Activated T-cell treated with anti-CD3 and anti-CD28 coated beads, Interleukin-2, amount 50 U/mL, for 72 hours (primary cell): ENCODE measurements at places on chromosomes 16 and 17.

DNA sequence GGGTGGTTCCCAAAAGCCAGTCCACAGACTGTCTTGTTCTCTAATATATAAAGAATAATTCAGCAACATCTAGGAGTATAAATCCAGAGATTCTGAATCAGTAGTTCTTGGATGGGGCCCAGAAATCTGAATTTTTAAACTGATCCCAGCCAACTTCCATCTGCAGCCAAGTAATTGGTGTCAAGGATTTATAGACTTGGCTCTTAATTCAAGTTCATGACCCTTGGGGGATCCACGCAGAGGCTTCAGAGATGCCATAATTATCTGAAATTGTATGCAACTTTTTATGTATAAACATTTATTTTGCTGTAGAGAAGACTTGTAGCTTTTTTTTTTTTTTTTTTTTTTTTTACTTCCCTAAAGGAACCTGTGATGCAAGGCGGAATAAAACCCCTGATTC, 60.6 kb downstream of the HLF start:
- peaks cover 5% of the 10 kb centered on the region for H3K36me3 ChIP-seq
- H3K27me3 ChIP-seq = peaks cover 31% of the 10 kb centered on the region
- peaks cover under 1% of the 10 kb centered on the region for H3K4me1 ChIP-seq
- no peak for DNase-seq

DNA sequence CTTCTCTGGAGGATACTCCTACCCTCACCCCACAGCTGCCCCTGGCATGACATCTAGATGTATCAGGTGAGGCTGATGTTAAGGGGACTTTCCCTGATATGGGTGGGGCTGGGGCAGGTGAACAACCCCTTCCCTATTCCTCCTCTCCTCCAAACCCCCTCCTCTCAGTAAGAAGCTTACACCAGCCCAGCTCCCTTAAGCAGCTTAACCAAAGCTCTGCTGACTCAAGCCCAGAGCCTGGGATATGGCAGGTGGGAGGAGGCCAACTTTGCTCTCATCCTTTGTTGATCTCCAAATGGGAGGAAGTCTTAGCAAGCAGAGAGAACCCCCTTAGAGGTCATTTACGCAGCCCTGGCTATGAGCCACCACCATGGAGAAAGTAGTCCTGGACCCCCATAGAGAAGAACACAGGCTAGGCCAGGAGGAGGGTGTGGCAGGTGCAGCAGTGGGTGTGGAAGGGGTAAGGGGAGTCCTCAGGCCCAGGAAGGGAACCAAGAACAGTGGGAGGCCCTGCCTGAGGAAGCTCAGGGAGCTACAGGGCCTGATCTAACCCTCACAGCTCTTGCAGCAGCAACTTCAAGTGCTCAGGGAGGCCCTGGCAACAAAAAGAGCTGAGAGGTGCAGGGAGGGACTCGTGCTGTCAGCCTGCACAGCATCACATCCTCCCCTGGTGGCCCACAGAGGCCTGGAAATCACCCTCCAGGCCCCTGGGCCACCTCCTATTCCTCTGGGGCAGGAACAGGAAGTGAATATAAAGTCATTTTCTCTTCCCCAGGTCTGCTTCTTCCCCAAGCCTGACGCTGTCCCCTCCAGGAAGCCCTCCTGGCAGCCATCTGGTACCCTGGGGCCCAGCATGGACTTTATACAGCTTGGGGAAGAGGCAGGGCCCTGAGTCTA, 2.9 kb downstream of the UNC119 start:
- H3K27me3 ChIP-seq = no peaks in the 10 kb centered on the region
- DNase-seq = peak; percentile 74
- peaks cover 54% of the 10 kb centered on the region for H3K4me1 ChIP-seq
- H3K4me3 ChIP-seq = peak overlapping the region; percentile 97

GRCh38 chr16:24509536-24509935, 29.8 kb upstream of the RBBP6 start:
- DNase-seq = no peak
- H3K4me1 ChIP-seq = no peaks in the 10 kb centered on the region
- no peaks in the 10 kb centered on the region for H3K36me3 ChIP-seq
- no peak overlapping the region for H3K4me3 ChIP-seq
- H3K27me3 ChIP-seq = no peaks in the 10 kb centered on the region

GRCh38 chr17:43820759-43821158, 12.2 kb downstream of the MPP3 start:
- H3K27ac ChIP-seq = no peak overlapping the region
- H3K27me3 ChIP-seq = no peaks in the 10 kb centered on the region
- H3K36me3 ChIP-seq = no peaks in the 10 kb centered on the region
- peaks cover 7% of the 10 kb centered on the region for H3K4me1 ChIP-seq
- H3K4me3 ChIP-seq = no peak overlapping the region
- no peak for DNase-seq

- DNase-seq = no peak
- no peaks in the 10 kb centered on the region for H3K27me3 ChIP-seq
- peaks cover 11% of the 10 kb centered on the region for H3K36me3 ChIP-seq
- H3K27ac ChIP-seq = no peak overlapping the region
These were observed 44.4 kb downstream of the PLD6 start for GRCh38 chr17:17161759-17162158.

DNA sequence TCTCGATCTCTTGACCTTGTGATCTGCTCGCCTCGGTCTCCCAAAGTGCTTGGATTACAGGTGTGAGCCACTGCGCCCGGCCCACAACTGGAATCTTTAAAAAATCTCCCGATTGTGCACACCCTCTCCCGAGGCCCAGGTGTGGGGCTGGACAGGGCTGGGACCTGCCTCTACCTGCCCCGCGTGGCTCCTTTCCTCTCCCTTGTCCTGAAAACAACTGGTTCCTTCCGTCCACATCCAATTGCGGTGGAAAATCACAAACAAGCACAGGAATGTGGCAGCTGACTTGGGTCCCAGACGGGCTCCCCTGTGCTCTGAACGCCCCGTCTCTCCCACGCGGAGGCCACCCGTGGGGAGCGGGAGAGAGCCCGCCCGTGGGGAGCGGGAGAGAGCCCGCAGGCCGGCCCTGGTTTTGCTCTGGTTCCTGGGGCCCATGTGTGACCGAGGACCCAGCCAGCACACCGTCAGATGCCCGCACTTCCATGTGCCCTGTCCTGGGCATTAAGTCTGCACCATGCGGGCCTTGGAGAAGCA, 3.0 kb upstream of the TMEM204 start:
- H3K4me1 ChIP-seq = peaks cover 14% of the 10 kb centered on the region
- H3K36me3 ChIP-seq = peaks cover 3% of the 10 kb centered on the region
- no peak overlapping the region for H3K4me3 ChIP-seq
- no peaks in the 10 kb centered on the region for H3K27me3 ChIP-seq
- no peak overlapping the region for H3K27ac ChIP-seq
- no peak for DNase-seq

DNA sequence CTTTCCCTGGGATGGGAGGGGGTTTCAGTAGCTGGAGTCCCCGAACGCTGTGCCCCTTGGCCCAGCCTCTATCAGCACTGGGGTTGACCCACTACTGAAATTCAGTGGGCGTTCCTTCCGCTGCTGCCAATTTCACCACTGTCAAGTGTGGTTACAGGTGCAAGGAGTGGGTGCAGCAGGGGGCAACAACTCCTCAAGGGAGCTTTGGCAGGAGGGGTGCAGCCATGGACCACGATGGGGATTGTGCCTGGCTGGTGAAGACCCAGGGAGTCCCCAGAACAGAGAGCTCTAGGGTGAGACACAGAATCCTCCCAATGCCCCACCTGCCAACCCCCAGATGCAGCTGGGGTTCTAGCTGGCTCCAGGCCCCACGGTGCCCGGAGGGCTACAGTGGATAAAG, 123.5 kb upstream of the SDK2 start:
- H3K27me3 ChIP-seq = no peaks in the 10 kb centered on the region
- H3K4me3 ChIP-seq = no peak overlapping the region

GRCh38 chr16:21167929-21168602, 9.6 kb downstream of the LDAF1 start:
- no peaks in the 10 kb centered on the region for H3K36me3 ChIP-seq
- no peak overlapping the region for H3K27ac ChIP-seq
- DNase-seq = no peak
- H3K4me3 ChIP-seq = no peak overlapping the region

GRCh38 chr17:47274319-47275069, 20.9 kb downstream of the ITGB3 start:
- peaks cover 1% of the 10 kb centered on the region for H3K36me3 ChIP-seq
- no peak overlapping the region for H3K27ac ChIP-seq
- peaks cover 5% of the 10 kb centered on the region for H3K4me1 ChIP-seq
- DNase-seq = no peak

DNA sequence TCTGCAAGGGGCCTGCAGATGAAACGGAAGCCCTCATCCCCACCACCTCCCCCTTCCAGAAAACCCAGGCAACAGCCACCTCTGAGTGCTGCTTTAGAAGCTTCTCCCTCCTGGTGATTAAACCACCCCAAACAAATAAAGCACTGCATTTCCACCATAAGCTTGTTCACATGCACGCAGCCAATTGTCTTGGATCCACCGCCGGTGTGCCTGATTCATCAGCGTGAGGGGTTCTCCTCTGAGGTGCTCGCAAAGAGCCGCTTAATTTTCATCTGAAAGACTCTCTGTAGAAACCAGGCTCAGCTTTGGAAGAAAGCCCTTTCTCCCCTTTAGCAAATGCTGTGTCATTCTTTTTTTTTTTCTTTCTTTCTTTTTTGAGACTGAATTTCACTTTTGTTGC, 155.2 kb upstream of the EEF2KMT start:
- peaks cover 7% of the 10 kb centered on the region for H3K27me3 ChIP-seq
- H3K4me3 ChIP-seq = no peak overlapping the region
- no peak overlapping the region for H3K27ac ChIP-seq
- DNase-seq = no peak

- H3K4me3 ChIP-seq = peak overlapping the region; percentile 11
- H3K27me3 ChIP-seq = peaks cover 20% of the 10 kb centered on the region
- peak; percentile 21 for DNase-seq
- H3K36me3 ChIP-seq = no peaks in the 10 kb centered on the region
These were observed 6.1 kb downstream of the TVP23A start for GRCh38 chr16:10812312-10813098.

DNA sequence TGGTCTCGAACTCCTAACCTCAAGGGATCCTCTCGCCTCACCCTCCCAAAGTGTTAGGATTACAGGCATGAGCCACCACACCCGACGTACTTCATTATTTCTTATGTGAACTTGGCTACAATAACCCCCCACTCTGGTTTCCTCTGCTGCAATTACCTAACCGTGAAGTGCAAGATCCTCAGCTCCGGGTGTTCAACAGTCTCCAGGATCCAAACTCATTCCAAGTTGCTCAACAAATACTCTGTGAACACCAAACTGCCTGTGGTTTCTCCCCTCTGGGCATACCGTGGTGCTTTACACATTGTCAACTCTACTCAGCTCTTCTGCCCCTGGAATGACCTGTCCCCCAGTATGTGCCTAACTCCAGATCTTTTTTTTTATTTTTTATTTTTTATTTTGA, 6.8 kb upstream of the SULT1A1 start:
- H3K27ac ChIP-seq = no peak overlapping the region
- no peak overlapping the region for H3K4me3 ChIP-seq
- H3K27me3 ChIP-seq = no peaks in the 10 kb centered on the region
- peaks cover 4% of the 10 kb centered on the region for H3K4me1 ChIP-seq
- no peaks in the 10 kb centered on the region for H3K36me3 ChIP-seq
